ENCODE measurements at places on chromosomes 3 and 15.

GRCh38 chr3:178203165-178203564 is 333.1 kb upstream of the KCNMB2 start:
- DNase-seq = no peak

GRCh38 chr15:64045774-64046420 is 388 bp downstream of the DAPK2 start:
- no peak for DNase-seq

- DNase-seq = peak; percentile 4
Observed at GRCh38 chr15:57112178-57112577, 193.7 kb downstream of the TCF12 start.

DNA sequence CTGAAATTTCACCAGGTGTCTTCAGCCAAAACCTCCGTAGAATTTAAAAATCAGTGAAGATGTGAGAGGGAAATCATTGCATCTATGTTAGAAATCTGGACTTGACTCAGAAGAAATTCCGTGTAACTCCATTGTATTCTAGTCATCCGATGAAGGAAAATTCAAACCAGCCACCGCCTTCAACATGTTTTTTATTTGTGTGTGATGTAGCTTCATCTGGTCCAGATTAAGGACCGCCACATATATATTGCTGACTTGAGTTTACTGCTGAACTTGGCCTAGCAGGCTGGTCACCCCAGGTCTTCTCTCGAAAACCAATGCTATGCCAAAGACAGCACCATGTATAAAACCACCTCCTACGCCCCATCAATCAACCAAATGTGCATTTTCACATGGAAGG is 120.9 kb downstream of the FOXP1 start:
- no peak for DNase-seq
